ENCODE measurements at places on chromosomes 16 and 17. TPM values are rescaled to one million over a fixed set of nuclear protein-coding genes. Genes with fewer than 3 reads are reported as not detected.

DNA sequence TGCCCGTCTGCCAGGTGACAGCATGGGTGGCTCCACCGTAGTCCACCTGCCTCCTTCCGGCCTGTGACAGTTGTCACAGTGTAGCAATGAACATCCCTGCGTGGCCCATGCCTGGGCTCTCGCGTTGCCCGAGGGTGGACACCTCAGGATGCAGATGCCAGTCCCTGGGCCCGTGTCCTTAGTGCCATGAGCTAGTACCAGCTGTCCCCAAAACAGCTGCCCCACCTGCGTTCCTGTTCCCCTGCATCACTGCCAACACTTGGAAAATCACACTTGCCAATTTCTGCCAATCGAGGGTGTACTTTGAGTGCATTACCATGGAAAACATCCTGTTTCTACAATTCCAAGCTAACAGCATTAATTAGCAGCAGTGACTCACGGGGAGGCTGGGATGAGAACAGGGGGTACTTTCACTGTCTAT lies 9.0 kb upstream of the C16orf95 start:
- DNase-seq: no peak

DNA sequence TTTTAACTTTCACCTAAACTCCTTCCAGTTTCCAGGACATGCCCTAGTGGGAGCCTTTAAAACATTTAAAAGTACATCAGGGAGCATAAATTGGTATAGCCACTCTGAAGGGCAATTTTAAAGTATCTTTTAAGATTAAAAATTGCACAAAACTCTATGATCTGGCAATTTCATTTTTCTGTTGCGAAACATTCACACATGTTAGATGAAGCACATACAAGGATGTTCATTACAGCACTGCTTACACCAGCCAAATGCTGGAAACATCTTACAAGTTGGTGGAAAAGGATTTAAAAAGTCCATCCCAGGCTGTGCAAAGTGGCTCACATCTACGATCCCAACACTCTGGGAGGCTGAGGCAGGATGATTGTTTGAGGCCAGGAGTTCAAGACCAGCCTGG lies 26.4 kb upstream of the LONP2 start:
- no peak for DNase-seq

DNA sequence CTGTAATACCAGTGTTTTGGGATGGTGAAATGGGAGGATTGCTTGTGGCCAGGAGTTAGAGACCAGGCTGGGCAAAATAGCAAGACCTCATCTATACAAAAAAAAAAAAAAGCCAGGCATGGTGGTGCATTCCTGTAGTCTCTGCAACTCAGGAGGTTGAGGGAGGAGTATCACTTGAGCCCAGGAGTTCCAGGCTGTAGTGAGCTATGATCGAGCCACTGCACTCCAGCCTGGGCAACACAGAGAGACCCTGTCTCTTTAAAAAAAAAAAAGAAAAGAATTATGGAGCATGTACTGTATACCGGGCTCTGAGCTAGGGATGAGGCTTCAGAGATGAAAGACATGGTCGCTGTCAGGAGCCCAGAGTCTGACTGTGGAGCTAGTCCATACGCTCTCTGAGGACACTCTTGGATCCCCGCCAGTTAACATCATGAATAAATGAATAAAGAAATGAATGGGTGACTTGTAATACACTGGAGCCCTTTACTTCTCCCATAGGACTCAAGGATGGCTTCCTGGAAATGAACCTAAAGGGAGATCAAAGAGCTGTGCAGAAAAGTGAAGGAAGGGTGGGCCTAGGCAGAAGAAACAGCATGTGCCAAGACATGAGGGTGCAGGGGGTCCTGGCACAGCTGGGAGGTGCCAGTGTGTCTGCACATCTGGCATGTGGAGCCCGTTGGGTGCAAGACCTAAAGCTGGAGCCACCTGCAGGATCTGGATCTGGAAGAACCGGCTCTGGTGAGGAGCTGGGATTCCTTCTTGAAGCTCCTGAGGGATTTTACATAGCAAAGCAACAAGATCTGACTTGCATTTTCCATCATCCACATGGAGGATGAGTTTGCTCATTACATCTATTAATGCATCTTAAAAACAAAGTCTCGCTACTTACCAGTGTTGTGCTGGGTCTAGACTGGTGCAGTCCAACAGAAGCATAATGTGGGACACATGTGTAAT lies 120.4 kb downstream of the IRX3 start:
- no peak for DNase-seq

- DNase-seq: no peak
These were observed 12.2 kb downstream of the ASGR2 start for GRCh38 chr17:7102421-7102820.

- DNase-seq: no peak
These were observed 10.9 kb downstream of the HAPSTR1 start for GRCh38 chr16:9102379-9102778.

- no peak for DNase-seq
These were observed 135.7 kb upstream of the FOXF1 start for GRCh38 chr16:86374603-86375130.

DNA sequence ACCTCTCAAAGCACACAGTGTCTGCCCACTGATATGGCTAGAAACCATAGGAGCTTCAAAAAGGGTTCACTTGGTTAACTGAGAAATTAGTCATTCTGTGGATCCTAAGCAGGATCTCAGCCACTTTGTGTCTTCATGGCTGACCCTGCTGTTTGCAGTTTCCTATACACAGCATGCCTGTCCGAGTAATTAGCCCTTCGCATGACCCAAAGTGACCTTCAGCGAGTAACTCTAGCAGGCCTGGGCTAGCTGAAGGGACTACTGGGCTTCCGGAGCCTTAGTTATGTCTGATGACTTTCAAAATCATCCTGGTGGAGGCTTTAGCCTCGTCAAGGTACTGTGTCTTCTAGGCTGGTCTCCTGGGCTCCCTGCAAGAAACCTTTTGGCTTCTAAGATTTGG lies 28.9 kb upstream of the FBXW10B start:
- no peak for DNase-seq

The C17orf78 gene
- 2.7 TPM for polyA plus RNA-seq

GRCh38 chr17:57920916-57921703 lies 34.1 kb downstream of the CUEDC1 start:
- DNase-seq: peak; percentile 35

The SLC22A31 gene
- 6.2 TPM for polyA plus RNA-seq

The SNX20 gene
- polyA plus RNA-seq: 2.1 TPM

- no peak for DNase-seq
These were observed 23.5 kb downstream of the TMC6 start for GRCh38 chr17:78105101-78105500.

GRCh38 chr16:19505600-19506303 lies 16.1 kb downstream of the GDE1 start:
- DNase-seq: no peak
